ENCODE measurements at places on chromosomes 1 and 21. TPM values are rescaled to one million over a fixed set of nuclear protein-coding genes. Genes with fewer than 3 reads are reported as not detected.

DNA sequence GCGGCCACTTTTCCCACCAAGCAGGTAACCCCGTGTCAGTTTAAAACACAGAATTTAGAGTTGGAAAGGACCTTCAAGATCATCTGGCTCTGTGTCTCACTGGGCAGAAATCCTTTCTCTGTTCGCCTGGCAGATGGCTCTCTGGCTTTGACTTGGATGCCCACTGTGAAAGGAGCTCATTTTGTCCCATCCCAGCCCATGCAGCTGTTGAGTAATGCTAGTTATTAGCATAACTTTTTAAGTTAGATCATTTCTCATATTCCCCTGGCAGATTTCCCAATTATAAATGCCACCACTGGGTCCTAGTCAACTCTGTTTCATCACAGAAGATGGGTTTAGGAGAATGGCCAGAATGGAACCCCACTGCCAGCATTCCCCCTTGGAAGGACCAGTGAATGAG is 55.9 kb downstream of the SLC35F3 start:
- peaks cover 3% of the 10 kb centered on the region for H3K27me3 ChIP-seq
- H3K4me3 ChIP-seq = no peak overlapping the region
- H3K27ac ChIP-seq = no peak overlapping the region
- DNase-seq = no peak
- H3K4me1 ChIP-seq = no peaks in the 10 kb centered on the region

- peaks cover 27% of the 10 kb centered on the region for H3K4me1 ChIP-seq
- no peaks in the 10 kb centered on the region for H3K27me3 ChIP-seq
- peaks cover 17% of the 10 kb centered on the region for H3K36me3 ChIP-seq
- H3K4me3 ChIP-seq = no peak overlapping the region
- no peak overlapping the region for H3K27ac ChIP-seq
Measured at GRCh38 chr1:230087717-230088105, 20.7 kb downstream of the GALNT2 start.

DNA sequence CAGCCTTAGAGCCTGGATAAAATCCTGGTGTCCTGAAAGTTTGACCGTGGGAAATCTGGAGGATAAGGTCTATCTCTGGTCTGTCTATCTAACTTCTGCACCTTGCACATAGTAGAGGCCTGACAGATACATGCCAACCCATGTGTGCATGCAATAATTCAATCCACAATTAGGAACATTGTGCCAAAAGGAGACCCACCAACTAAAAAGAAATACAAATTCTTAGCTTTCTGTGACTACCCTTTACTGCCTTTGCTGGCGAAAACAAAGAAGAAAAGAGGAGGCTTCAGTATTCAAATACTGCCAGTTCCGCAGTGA is 381 bp upstream of the KLHL20 start:
- H3K27ac ChIP-seq = peak overlapping the region; percentile 98
- peaks cover 15% of the 10 kb centered on the region for H3K4me1 ChIP-seq
- H3K27me3 ChIP-seq = peaks cover 17% of the 10 kb centered on the region

GRCh38 chr1:52239708-52240001 is 97.8 kb downstream of the ZFYVE9 start:
- H3K27me3 ChIP-seq = no peaks in the 10 kb centered on the region
- DNase-seq = no peak
- H3K4me1 ChIP-seq = peaks cover 3% of the 10 kb centered on the region
- H3K27ac ChIP-seq = no peak overlapping the region
- no peak overlapping the region for H3K4me3 ChIP-seq

- H3K36me3 ChIP-seq = peaks cover 15% of the 10 kb centered on the region
- no peak overlapping the region for H3K4me3 ChIP-seq
- no peaks in the 10 kb centered on the region for H3K4me1 ChIP-seq
- no peaks in the 10 kb centered on the region for H3K27me3 ChIP-seq
Measured at GRCh38 chr1:163271535-163271934, 50.2 kb upstream of the NUF2 start.

The FAM177B gene
- not detected for total RNA-seq

DNA sequence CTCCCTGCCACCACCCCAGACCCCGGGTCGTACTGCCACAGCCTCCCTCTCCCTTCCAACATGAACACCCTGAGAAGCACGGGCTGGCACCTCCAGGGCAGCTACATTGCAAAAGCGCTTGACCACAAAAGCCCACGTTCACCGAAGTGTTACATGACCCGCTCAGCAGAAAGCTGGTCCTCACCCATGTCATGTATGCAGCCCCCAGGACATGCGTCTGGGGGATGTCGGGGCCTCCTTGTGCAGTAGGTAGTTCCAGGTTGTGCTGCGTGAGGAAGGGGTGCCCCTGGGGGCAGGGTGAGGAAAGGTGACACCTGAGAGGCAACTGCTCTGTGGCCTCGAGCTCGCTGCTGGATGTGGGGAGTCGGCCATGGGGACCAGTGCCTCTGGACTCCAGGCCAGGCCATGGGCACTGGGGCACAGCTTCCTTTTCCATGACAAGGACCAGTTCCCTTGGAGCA is 102.0 kb upstream of the C1orf174 start:
- no peak overlapping the region for H3K27ac ChIP-seq
- no peak for DNase-seq
- H3K27me3 ChIP-seq = peaks cover 4% of the 10 kb centered on the region
- no peaks in the 10 kb centered on the region for H3K36me3 ChIP-seq

GRCh38 chr1:202848191-202848542 is 37.4 kb downstream of the PCAT6 start:
- H3K27ac ChIP-seq = peak overlapping the region; percentile 2
- H3K36me3 ChIP-seq = no peaks in the 10 kb centered on the region
- no peaks in the 10 kb centered on the region for H3K27me3 ChIP-seq
- no peak for DNase-seq
- H3K4me3 ChIP-seq = no peak overlapping the region

DNA sequence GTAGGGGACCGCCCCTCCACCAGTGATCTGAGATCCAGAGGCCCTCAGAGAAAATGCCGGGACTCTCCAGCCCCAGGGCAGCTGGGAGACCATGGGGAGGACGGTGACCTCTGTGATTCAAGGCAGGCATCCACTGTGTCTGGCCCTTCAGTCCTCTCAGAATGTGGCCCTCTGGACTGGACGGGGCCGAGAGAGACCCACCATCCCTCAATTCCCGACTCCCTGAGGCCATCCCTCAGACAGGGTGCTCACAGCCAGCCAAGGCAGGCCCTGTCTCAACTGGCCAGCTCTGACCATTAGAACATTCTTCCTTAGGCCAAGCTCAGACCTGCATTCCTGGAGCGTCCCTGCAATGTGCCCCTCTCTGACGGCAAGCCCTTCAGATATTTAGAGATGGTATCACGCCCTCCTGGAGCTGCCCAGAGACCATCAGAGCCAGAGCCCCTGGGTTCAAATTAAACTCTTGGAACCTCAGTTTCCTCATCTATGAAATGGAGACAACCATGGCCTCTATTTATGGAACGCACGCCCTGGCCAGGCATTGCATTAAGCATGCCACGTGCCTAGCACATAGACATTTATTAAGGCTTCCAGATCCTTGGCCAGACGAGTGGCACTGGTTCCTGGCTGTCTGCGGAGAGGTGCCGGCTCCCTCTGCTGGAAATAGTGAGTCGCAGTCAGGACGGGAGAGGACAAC is 9.6 kb upstream of the EPS8L3 start:
- peaks cover 3% of the 10 kb centered on the region for H3K27me3 ChIP-seq
- H3K36me3 ChIP-seq = no peaks in the 10 kb centered on the region
- DNase-seq = peak; percentile 65
- H3K4me3 ChIP-seq = no peak overlapping the region
- no peak overlapping the region for H3K27ac ChIP-seq
- peaks cover 16% of the 10 kb centered on the region for H3K4me1 ChIP-seq

The UAP1 gene
- total RNA-seq = 15.4 TPM

The LIPI gene
- not detected for total RNA-seq

DNA sequence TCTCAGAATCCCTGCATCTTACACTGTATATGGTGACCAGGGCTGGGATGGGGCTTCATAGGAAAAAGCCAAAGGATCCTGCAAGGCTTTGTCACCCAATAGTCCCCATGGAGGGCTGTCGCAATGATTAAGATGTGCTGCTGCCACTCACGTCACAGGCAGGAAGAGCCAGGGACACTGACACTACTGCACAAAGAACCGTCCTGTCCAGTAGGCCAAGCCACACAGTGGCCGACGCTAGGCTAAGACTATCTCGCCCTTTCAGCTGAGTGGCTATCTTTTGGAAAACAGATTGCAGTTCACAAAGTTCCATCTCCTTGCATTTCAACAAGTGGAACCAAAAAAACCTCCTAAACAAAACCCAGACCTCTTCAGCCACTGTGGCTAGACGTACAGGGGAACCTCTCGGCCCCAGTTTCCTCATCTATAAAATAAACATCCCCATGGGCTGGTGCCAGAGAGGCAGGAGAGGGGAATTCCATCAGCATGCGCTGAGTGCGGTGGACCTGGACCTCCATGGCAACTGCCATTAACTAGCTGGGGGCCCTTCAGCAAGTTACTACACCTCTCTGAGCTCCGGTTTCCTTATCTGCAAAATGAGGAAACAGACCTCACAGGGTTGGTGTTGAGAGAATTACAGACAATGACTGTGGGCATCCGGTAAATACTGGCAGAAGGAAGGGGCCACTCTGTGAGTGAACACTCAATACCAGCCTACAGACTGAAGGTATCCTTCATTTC is 8.7 kb downstream of the CAPZB start:
- H3K4me3 ChIP-seq = peak overlapping the region; percentile 84
- H3K36me3 ChIP-seq = peaks cover 21% of the 10 kb centered on the region
- peak; percentile 48 for DNase-seq
- no peaks in the 10 kb centered on the region for H3K27me3 ChIP-seq
- H3K4me1 ChIP-seq = peaks cover 82% of the 10 kb centered on the region
- peak overlapping the region; percentile 98 for H3K27ac ChIP-seq

The PIGR gene
- total RNA-seq = not detected

GRCh38 chr1:201985355-201985754 is 2.9 kb downstream of the RNPEP start:
- H3K27me3 ChIP-seq = peaks cover 6% of the 10 kb centered on the region
- DNase-seq = no peak
- no peak overlapping the region for H3K4me3 ChIP-seq
- H3K4me1 ChIP-seq = peaks cover 18% of the 10 kb centered on the region
- no peak overlapping the region for H3K27ac ChIP-seq
- peaks cover 5% of the 10 kb centered on the region for H3K36me3 ChIP-seq

DNA sequence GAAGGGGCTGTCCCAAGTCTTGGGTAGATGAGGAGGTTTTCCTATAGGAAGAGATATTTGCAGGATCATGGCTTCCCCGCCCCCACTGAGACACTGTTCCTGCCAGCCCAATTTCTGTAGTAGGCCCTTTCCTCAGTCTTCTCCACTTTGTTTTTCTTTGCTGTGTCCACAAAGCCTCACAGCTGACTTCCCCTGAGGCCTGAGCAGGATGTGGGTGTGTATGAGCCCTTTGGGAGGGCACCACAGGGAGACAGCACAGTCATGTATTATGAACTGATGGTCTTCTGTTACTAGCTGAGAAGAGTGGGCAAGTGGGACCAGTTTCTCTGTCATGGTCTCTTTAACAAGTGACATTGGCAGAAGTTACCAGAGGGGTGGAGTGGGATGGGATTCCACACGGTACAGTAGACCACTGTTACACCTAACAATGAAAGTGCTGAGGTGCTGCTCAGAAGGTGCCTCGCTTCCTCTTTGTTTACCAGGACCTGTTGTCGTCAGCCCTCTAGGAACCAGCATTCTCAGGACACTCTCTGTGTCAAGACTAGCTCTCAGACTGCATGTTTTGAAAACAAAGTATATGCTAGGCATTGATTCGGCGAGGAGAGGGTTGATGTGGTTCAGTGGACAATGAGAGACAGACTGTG is 253.8 kb upstream of the HOOK1 start:
- peaks cover 21% of the 10 kb centered on the region for H3K36me3 ChIP-seq
- DNase-seq = peak; percentile 28
- no peaks in the 10 kb centered on the region for H3K27me3 ChIP-seq
- H3K27ac ChIP-seq = no peak overlapping the region
- peaks cover 11% of the 10 kb centered on the region for H3K4me1 ChIP-seq

The NPPB gene
- not detected for total RNA-seq

The CFAP107 gene
- not detected for total RNA-seq

- H3K27me3 ChIP-seq = no peaks in the 10 kb centered on the region
- H3K4me1 ChIP-seq = no peaks in the 10 kb centered on the region
- H3K27ac ChIP-seq = no peak overlapping the region
Measured at GRCh38 chr1:34828611-34829010, 30.9 kb downstream of the SMIM12 start.

DNA sequence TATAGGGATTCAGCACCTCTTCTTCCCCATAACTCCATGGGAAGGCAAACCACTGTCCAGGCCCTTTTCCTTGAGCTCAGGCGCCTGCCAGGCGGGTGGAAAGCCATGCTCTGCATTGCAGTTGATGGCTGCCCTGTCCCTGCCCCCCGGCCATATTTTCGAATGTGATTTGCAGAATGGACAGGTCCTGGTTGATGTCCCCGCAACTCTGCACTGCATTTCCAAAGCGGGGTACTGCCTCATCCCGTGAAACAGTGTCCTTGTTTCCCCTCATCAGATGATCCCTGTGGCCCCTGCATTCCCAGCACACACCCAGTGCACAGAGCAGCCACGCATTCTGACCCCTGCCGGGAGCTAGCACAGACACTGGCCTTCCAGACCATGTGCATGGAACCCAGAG is 33.7 kb upstream of the SCMH1 start:
- no peak overlapping the region for H3K4me3 ChIP-seq
- no peak for DNase-seq
- H3K27me3 ChIP-seq = peaks cover 20% of the 10 kb centered on the region
- no peak overlapping the region for H3K27ac ChIP-seq
- H3K36me3 ChIP-seq = no peaks in the 10 kb centered on the region

DNA sequence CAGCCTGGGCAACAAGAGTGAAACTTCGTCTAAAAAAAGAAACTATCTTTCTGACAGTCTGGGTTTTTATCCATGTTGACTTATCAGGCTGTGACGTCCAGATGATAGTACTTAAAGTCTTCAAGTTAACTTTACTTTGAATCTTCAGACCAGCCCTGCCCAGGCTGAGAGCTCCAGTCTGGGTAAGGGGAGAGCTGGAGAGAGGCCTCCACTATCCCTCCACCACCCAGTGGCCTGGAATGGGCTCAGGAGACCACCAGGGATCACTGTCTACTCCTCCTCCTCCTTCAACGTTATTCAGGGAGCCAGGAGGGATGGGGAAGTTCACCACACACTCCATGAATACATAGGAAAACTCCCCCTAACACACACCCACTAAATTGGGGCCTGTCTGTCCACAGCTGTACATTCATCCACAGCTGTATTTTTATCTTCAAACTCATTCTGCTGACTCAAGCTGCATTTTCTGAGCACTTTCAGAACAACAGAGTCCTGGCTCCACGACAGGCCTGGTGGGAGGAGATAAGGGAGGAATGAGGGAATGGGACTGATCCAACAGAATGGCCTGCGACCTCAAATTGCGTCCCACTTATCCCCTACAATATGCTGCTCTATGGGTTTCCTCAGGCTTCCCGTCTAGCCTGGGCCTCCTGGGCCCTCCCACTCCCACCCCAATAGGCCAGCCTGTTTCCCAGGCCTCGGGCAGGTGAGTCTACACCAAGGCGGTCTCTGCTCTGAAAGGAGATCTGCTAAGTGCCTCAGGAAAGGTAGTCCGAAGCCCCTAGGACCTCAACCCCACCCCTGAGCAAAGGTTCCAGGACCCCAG is 1.8 kb downstream of the SLC45A3 start:
- peaks cover 7% of the 10 kb centered on the region for H3K4me1 ChIP-seq
- peak overlapping the region; percentile 84 for H3K4me3 ChIP-seq
- H3K27me3 ChIP-seq = peaks cover 24% of the 10 kb centered on the region

GRCh38 chr1:44848456-44849181 is 5.6 kb upstream of the PTCH2 start:
- no peak overlapping the region for H3K4me3 ChIP-seq
- peaks cover 15% of the 10 kb centered on the region for H3K36me3 ChIP-seq
- no peaks in the 10 kb centered on the region for H3K4me1 ChIP-seq
- DNase-seq = no peak
- H3K27me3 ChIP-seq = no peaks in the 10 kb centered on the region

GRCh38 chr21:42860345-42860744 is 19.0 kb downstream of the WDR4 start:
- DNase-seq = no peak
- H3K4me1 ChIP-seq = peaks cover 3% of the 10 kb centered on the region
- H3K4me3 ChIP-seq = no peak overlapping the region

The RGS4 gene
- total RNA-seq = not detected

- H3K27ac ChIP-seq = peak overlapping the region; percentile 85
- H3K4me1 ChIP-seq = peaks cover 19% of the 10 kb centered on the region
Measured at GRCh38 chr21:36386031-36386642, 945 bp downstream of the CHAF1B start.
